NB4 (cell line): ENCODE measurements at places on chromosomes 1 and 21.

DNA sequence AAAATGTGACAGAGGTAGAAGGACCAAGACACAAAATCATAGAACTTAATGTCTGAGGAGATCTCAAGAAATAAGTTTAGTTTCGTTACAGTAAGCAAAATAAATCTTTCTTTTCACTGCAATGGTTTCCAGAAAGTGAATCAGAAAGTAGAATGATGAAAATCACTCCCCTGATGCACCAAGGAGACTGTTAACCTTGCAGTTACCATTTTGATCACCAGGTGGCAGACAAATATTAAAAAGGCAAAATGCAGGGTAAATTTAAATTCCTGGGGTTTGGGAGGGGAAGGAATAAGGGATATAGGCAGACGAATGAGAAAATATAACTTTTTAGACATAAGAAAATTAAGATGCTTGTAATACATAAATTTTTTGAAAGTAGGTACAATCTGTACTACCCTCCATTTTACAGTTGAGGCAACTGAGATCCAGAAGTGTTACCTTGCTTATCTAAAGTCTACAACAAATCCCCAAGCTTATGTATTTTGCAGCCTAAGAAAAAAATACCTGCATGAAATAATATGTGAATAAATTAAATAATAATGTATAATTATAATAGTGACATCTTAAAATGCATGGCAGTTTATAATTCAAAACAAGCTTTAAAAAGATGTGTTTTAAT is 253.2 kb downstream of the CRB1 start:
- DNase-seq, result peak; percentile 45

DNA sequence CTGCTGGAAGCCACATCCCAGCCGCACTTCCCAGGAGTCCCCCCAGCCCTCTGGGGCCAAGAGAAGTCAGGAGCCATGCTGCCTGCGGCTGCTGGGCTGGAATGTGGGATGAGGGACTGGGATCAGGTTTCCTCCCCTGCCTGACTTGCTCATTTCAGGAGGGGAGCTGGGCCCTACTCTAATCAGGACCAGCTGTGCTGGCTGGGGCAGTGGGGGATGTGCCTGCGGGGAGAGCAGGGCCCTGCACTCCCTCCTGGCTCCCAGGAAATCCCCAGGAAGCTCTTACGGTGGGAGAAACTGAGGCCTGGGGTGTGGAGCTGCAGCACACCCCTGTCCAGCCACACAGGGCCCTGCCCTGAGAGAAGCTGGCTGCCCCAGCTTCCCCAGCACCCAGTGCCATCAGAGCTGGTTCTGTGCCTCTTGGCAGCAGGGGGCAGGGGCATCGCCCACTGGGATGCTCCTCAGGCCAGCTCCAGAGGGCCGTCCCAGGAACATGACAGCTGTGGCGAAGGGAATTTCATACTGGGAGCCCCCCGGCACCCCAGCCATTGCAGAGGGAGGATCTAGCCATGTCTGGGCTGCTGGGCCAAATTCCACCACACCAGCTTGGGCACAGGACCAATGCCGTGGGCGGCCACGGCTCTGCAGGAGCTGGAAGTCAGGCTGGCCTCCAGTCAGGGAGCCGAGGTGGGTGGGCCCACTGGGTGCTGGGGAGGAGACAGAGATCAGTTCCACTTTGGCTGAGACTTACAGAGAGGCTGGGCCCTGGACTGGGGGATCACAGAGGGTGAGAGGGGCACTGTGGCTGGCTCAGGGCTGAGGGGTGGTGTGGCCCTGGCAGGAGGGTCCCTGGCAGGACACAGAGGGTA is 21.3 kb upstream of the PRSS38 start:
- no peak for DNase-seq

GRCh38 chr1:226274138-226274537 is 34.8 kb downstream of the LIN9 start:
- DNase-seq, result no peak

DNA sequence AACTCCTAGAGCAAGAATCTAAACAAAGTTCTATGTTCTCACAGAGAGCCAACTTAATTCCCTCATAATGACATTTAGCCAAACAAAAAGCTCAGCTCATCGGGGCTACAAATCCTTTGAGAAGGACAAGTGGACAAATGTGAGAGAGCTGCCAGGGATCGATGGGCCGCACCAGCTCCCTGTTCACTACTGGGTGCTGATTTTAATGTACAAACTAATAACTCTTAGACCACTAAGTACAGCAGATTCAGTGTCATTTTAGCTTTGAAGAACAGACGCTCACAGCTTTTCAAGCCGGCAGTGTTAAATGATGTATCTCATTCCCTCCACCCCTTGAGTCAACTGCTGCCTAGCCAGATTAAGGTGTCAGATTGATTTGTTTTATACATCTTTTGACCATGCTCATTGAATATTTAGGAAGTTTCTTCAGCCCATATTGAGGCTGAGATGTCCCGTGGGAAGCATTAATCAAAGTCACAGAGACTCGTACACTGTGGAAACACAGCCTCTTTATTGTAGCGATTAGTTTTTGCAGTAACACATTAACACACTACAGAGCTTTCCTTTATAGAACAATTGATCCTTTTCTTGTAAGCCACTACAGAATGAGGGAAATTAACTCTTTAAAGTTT is 21.1 kb downstream of the PROX1 start:
- no peak for DNase-seq

GRCh38 chr1:57500136-57500830 is 76.4 kb upstream of the DAB1 start:
- no peak for DNase-seq

DNA sequence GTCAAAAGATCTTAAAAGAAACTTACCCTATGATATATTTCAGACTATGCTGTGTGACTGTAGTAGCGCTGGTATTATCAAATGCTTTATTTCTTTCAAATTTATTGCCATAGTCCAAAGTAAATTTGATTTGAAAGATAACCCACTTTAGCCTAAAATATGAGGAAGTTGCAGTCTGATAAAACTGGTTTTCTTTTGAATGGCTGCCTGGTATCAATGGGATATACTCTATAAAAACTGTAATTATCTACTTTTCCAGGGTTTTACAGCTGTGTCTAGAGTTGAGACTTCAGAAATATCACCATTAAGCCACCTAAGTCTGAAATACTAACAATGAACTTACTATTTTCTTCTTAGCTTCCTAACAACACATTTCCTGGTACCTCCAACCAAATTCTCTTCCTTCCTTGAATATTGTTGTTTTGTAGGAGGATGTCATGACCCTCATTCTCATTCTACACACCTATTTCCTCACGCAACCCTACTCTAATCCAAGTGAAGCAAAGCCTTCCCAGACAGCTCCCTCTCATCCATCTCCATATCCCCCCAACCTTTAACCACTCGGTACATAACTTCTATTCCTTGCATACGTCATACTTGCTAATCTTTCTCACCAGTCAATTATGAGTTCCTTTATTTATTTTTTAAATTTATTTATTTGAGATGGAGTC is 17.0 kb downstream of the KDM5B start:
- DNase-seq, result no peak

- DNase-seq, result peak; percentile 45
These were observed 44.0 kb downstream of the PTAFR start for GRCh38 chr1:28132171-28133167.

- no peak for DNase-seq
These were observed 86.4 kb downstream of the SYF2 start for GRCh38 chr1:25145775-25146393.

GRCh38 chr1:175597969-175598765 is 145.2 kb downstream of the TNR start:
- no peak for DNase-seq
